ENCODE measurements at places on chromosomes 1 and 21.

DNA sequence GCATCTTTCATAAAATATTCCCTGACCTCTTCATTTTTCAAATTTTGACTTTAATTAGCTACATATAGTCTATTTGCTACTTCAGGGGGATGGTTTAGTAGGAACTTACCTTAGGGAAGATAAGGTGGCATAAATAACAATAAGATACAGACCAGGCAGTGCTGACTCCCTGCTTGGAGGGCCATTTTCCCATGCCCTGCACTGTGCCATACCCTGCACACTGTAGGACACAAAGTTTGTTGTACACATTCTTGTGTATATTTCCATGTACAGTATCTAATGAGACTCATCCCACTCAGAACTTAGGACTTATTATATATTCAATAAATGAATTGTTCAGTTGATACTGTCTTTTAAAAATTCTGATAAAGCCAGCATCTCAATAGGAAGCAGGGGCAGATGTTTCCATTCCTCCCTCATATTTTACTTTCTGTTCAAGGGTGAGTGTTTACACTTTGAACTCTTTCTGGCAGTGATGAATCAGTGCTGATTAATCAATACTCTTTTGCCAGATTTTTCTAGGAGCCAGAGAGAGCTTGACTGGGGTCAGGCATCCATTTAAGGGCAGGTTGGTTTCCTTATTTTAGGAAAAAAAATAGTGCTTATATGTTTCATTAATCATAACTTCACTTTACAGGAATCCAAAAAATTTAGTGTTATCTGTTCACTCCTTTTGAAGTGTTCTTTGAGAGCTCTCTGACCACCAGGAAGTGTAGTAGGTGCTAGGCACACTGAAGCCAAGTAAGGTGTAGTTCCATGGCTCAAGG, 30.6 kb downstream of the MPZL1 start:
- DNase-seq = no peak

DNA sequence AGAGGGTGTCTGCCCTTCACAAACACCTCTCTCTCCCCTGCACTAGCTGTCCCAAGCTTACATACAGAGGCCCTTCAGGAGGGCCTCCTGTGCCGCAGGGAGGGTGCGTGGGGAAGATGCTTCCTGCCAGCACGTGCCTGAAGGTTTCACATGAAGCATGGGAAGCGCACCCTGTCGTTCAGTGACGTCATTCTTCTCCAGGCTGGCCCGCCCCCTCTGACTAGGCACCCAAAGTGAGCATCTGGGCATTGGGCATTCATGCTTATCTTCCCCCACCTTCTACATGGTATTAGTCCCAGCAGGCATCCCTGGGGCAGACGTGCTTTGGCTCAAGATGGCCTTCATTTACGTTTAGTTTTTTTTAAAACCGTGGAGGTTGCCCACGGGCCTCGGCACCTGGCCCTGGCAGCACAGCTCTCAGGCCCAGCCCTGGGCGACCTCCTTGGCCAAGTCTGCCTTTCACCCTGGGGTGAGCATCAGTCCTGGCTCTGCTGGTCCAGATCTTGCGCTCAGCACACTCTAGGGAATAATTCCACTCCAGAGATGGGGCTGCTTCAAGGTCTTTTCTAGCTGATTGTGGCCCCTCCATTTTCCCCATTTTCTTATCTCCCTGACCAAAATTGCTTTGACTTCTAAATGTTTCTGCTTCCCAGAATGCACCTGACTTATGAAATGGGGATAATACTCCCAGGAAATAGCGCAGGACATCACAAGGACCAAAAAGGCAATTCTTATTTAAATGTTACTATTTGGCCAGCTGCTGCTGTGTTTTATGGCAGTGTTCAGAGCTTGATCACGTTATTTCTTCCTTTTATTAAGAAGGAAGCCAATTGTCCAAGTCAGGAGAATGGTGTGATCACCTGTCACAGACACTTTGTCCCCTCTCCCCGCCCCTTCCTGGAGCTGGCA, 6.1 kb downstream of the NPPA start:
- no peak for DNase-seq

DNA sequence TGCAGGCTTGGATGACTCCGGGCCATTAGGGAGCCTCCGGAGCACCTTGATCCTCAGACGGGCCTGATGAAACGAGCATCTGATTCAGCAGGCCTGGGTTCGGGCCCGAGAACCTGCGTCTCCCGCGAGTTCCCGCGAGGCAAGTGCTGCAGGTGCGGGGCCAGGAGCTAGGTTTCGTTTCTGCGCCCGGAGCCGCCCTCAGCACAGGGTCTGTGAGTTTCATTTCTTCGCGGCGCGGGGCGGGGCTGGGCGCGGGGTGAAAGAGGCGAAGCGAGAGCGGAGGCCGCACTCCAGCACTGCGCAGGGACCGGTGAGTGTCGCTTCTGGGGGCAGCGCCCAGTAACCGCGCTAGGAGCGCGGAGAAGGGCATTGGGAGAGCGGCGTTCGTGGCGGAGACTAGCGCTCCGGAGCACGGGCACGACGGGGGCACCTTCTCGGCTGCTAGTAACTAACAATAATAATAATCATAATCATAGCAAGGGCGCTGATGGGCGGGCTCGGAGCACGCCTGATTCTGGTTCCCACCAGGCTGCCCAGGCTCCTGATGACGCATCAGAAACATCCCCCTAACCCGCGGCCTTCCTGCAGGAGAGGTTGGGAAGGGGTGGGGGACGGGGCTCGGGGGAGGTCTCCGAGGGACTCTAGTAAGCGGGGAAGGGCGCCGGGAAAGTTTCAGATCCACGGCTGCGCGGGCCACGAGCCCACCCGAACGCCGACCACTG, at the start of gene MX1:
Gene MX1 (plus strand): TSS at position 286 of the 722 bp plus-strand sequence. CDS start 5,832 bp downstream, outside the sequence.
- DNase-seq = peak; percentile 50

GRCh38 chr1:42981871-42982270, 23.2 kb upstream of the SLC2A1 start:
- no peak for DNase-seq

DNA sequence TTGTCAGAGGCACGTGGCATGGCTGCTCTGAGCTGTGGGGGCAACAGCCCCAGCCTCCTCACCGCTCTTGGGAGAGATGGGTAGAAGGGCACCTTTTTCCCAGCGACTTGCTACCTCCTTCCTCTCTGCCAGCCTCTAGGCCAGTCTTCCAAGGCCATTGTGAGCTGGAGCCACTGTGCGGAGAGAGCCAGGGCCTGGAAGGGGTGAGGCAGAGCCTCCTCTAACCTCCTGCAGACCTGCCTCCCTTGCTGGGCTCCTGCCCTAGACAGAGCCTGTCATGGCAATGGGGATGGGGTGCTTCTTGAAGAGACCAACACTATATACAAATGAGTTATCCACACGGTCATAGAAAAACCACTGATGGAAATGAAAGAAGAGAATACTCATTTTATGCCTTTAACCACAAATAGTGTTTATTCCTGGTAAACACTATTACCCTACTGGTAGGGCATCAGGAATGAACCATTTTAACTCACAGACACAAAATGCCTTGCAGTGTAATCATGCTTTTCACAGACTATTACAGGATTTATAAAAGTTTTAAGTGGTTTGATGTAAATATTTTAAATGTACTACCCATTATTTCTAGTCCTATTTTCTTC, 5.0 kb upstream of the IGFN1 start:
- no peak for DNase-seq

- peak; percentile 33 for DNase-seq
Observed at GRCh38 chr1:35707601-35708440, 10.9 kb downstream of the C1orf216 start.

DNA sequence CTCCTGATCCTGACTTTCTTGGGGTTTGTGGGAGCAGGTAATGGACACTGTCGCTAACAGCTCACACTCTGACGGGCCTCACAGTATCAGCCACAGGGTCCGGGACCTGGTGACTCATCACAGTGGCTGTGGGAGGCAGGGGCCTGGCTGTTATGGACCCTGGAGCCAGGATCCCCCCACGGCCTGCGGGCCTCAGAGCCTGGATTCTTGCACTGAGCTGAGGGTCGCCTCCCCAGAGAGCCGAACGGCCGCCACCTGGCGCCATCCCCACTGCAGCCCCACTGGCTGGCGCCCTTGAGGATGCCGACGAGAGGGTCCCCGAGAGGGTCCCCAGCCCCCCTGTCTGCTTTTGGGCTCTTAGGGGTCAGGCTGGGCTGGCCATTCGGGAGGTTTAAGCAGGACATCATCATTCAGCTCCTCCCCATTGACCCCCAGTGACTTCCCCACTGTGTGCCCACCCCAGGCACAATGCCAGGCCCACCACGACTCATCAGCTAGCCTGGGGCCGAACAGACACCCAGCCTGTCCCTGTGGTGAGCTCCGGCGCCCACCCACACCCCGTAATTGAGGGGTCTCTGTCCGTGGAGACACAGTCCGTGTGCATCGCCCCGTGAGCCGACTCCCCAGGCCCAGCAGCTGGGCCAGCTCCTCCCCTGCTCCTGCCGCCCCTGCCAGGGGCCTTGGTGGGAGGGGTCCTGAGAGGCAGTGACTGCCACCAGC, 30.8 kb upstream of the TRAPPC10 start:
- DNase-seq = no peak

GRCh38 chr1:31036749-31037500, 28.6 kb downstream of the PUM1 start:
- DNase-seq = peak; percentile 50

DNA sequence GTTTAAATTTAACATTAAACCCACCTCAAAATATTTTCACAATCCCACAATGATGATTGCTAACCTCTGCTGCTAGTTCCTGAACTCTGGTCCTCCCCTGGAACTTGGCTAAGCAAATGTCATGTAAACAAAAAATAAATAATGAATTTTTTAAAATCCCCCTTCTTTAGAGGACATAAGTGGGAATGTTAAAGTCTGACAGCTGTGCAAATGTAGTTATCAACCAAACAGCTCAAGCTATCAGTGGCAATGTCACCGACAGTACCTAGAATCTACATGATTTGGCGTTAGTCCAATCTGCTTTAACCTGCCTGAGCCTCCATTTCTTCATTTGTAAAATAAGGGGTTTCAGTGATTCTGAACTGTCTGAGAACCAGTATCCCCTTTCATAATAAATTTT, 67.7 kb downstream of the GDAP2 start:
- no peak for DNase-seq

DNA sequence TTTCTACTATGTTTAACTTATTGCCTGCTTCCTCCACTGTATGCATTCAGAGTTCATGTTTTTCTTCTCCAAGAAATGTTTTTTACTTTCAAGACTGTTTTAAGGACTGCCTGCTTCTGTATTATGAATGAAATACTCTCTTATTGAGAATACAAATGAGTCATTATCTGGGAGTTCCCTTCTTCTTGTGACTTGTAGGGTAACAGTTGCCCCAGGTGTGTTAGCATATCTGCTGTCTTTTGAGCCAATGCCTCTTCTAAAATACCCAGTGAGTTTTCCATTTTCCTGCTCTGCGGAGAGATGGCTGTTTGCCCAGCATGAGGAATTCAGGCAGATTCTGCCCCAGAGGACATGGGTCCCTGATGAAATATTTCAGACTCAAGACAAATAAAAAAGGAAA, 34.1 kb upstream of the ST6GALNAC5 start:
- DNase-seq = no peak

- DNase-seq = no peak
Observed at GRCh38 chr1:91703095-91703494, 182.9 kb downstream of the TGFBR3 start.

DNA sequence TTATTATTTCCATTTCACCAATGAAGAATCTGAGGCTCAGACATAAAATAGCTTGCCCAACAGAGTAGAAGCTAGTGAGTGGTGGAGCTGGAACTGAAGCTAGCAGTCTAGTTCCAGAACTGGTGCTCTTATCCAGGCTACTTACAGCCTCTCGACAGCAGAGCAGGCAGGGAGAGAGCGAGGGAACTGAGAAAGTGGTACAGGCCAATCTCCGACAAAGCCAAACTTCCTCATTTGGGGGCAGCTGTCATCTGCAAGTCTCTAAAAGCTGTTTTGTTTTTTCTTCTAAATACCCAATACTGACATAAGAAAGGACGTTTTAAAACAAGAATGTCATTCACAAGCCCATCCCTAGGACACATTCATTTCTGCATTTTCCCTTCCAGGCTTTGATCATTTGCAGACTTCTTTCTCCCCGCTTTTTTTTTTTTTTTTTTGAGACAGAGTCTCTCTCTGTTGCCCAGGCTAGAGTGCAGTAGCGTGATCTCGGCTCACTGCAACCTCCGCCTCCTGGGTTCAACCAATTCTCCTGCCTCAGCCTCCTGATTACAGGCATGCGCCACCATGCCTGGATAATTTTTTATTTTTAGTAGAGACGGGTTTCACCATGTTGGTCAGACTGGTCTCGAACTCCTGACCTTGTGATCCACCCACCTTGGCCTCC, 20.0 kb downstream of the YIPF1 start:
- DNase-seq = no peak

DNA sequence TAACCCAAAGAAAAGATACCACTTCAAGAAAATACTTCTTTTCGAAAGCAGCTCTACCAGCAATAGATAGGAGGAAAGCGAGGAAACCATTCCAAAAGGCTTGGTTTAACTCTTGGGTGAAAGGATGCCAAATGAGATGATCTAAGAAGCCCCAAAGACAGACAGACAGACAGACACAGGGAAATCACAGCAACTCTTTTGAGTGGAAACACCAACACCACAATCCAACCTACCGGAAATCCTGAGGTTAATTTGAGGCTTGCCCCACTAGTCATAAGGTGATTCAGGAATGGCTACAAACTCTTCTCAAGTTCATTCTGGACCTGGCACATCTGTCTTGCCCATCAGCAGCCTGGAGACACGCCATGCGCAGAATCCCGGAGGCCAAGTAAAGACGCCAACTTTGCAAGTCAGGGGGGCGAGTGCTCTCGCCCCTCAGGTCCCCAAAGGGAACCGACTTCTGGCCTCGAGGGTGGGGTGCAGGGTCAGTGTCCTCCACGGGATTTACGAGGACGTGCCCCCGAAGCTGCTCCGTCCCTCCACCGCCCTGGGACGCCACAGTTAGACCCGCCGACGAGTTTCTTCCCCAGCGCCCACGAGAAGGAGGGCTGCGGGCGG, 778 bp downstream of the EVI5 start:
- peak; percentile 53 for DNase-seq

DNA sequence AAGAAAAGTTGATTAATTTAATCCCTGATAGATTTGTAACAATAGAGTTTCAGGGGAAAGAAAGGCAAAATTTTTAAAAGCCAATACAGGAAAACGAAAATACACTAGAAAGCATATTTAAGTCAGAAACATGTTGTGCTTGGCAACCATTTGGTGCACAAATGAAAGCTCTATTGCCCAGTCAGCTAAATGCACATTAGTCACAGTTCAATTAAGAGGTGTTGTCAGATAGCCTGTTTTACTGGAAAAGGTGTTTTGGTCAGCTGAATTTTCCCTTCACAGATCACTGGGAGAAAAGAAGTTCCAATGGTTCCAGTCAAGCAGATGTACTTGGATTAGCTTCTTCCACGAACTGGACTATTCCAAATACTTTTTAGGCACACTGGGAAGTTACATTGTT, 25.4 kb downstream of the RGS4 start:
- no peak for DNase-seq

GRCh38 chr1:45002650-45003645, 8.2 kb downstream of the HECTD3 start:
- no peak for DNase-seq

GRCh38 chr1:219490566-219490965, 122.3 kb downstream of the ZC3H11B start:
- no peak for DNase-seq
